Ascending aorta (tissue), 2 donors: ENCODE measurements at places on chromosomes 12 and 14. TPM values are rescaled to one million over a fixed set of nuclear protein-coding genes. Genes with fewer than 3 reads are reported as not detected.

KIF5A gene
- total RNA-seq = not detected

DNA sequence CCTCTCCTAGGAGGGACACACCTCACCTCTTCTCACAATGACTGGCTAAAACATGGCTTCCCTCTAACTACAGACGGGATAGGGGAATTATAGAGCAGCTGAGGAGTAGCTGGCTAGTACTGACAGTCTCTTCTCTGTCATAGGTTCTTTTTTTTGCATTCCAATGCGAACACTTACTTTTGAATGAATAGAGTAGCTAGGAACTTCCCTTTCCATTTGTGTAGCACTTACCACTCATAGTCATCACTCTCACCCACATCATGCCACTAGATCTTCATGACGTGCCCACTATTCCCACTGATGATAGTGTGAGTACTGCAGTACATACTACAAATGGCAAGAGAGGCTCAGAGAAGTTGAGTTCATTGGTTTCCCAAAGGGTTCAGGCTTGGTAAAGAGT, 143.9 kb upstream of the HIF1A start:
- H3K36me3 ChIP-seq = no peaks in the 10 kb centered on the region
- DNase-seq = no peak
- no peak overlapping the region for H3K4me3 ChIP-seq
- H3K4me1 ChIP-seq = peaks cover 4% of the 10 kb centered on the region
- no peaks in the 10 kb centered on the region for H3K27me3 ChIP-seq

DNA sequence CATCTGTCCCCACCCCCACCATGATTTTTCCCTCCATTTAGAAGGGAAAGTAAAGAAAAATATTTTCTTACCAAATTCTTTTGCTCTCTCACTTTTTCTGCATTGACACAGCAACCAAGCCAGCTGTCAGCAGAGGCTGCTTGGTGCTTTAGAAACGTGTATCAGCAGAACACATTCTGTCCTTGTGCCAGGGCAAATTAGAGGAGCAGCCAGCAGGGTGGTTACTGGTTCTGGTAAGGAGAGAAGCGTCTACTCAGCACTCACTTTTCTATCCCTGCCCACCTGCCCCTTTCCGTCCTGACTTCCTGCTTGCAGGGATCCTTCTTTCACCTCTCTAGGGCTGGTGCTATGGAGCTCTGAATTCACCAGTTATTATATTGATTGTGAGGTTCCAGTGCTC, 327.5 kb upstream of the PDE3A start:
- H3K27ac ChIP-seq = peak overlapping the region; percentile 48
- DNase-seq = no peak
- H3K4me3 ChIP-seq = peak overlapping the region; percentile 23
- H3K36me3 ChIP-seq = no peaks in the 10 kb centered on the region
- H3K4me1 ChIP-seq = no peaks in the 10 kb centered on the region

CLEC1B gene
- total RNA-seq = not detected

GRCh38 chr12:88546226-88546625, 34.0 kb downstream of the KITLG start:
- no peaks in the 10 kb centered on the region for H3K36me3 ChIP-seq
- no peak for DNase-seq
- H3K4me1 ChIP-seq = no peaks in the 10 kb centered on the region
- H3K27me3 ChIP-seq = no peaks in the 10 kb centered on the region

DNA sequence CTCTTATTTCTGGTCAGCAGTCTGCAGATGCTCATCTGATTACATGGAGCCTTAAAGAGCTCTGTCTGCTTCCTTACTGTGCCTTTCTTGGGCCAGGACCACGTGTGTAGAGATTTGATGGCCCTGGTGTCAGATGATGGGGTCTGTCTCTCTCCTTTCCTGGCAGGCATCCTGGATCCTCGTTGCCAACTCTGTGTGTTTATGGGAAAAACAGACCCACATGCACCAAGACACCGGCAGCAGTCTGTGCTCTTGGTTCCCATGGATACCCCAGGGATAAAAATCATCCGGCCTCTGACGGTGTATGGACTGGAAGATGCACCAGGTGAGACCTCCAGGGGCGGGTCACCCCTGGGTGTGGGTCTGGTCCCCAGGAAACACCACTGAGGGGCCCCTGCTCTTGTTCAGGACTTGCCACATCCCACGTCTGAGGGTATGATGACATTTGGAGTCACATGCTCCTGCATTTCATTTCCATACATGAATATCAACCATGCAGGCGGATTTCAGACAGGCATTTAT, 18.5 kb upstream of the ALDH2 start:
- no peaks in the 10 kb centered on the region for H3K27me3 ChIP-seq
- H3K27ac ChIP-seq = no peak overlapping the region
- H3K36me3 ChIP-seq = peaks cover 39% of the 10 kb centered on the region
- no peak overlapping the region for H3K4me3 ChIP-seq
- no peaks in the 10 kb centered on the region for H3K4me1 ChIP-seq

DNA sequence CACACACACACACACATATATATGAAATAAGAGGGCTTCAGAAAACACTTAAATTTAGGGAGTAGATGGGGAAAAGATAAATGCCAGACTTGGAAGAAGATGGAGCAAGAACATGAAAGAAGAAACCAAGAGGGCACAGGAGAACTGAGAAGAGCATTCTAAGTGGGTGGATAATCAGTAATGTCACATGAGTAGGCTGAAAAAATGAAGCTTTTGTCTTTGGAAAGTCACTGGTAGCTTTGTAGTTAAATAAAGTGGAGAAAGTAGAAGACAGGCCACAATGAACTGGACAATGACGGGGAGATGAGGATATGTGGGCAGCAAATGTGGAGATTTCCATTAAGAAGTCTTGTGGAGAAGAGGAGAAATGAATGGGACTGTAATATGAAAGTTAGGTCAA, 2.2 kb upstream of the ZC2HC1C start:
- H3K36me3 ChIP-seq = no peaks in the 10 kb centered on the region
- H3K27me3 ChIP-seq = no peaks in the 10 kb centered on the region
- DNase-seq = no peak

- H3K27ac ChIP-seq = peak overlapping the region; percentile 56
- DNase-seq = no peak
- H3K36me3 ChIP-seq = no peaks in the 10 kb centered on the region
- H3K4me1 ChIP-seq = no peaks in the 10 kb centered on the region
- H3K27me3 ChIP-seq = no peaks in the 10 kb centered on the region
- H3K4me3 ChIP-seq = peak overlapping the region; percentile 50
Observed at GRCh38 chr12:51813931-51814310, 34.6 kb downstream of the FIGNL2 start.

DNA sequence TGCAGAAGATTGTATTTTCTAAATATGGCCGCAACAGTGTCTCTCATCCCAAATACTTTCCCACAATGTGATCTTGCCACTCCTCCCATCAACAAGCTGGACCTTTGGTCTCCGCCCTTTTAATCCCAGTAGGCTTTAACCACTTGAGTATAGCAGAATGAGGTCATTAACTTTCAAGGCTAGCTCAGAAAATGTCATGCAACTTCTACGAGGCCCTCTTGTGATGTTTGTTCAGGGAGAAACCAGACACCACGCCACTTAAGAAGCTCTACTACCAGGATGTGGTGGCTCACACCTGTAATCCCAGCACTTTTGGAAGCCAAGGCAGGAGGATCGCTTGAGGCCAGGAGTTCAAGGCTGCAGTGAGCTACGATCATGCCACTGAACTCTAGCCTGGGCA, 20.1 kb upstream of the OR6J1 start:
- no peaks in the 10 kb centered on the region for H3K4me1 ChIP-seq
- no peak for DNase-seq
- H3K27me3 ChIP-seq = no peaks in the 10 kb centered on the region

DNA sequence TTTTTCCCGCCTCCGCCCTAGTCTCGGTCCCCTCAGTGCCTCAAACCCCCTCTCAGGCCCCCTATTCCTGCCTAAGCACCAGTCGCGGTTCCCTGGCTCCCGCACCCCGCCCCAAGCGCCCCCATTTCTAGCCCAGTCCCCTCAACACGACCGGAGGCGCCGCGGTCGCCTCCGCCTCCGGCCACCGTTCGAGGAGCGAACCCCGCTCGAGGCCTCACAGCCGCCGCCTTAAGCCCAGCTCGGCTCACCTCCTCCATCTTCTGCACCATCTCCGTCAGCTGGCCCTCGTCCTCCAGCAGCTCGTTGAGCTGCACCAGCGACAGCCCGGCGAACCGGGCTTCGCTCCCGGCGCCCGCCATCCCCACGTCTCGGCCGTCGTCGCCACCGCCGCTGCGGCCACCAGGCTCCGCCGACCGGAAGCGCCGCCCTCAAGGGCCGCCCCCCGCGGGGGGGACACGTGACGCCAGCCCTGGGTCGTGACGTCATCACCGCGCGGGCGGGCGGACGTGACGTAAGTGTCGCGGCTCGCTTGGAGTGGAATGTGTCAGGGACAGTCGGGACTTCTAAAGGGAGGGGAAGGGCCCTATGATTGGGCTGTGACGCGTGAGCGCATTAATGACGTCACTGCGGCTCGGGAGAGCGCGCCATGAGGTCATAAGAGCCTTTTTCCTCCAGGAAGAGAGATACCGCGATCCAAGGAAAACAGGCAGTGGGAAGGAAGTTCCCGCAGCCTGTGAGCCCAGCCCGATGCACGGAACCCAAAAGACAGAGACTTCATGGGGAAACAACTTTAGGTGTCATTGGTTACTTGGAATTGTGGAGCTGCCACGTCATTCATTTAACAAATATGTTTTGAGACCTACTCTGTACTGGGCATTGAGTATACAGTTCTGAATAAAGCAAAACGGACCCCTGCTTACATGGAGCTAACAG, at the start of gene VPS37B:
Gene VPS37B, minus strand, starts transcription at position 421 of the 933 bp plus-strand sequence. Its CDS starts 62 bp downstream, at position 359.
- H3K36me3 ChIP-seq = no peaks in the 10 kb centered on the region
- peak; percentile 94 for DNase-seq
